SJSA1 (cell line): ENCODE measurements at places on chromosomes 4 and X. TPM values are rescaled to one million over a fixed set of nuclear protein-coding genes. Genes with fewer than 3 reads are reported as not detected.

DNA sequence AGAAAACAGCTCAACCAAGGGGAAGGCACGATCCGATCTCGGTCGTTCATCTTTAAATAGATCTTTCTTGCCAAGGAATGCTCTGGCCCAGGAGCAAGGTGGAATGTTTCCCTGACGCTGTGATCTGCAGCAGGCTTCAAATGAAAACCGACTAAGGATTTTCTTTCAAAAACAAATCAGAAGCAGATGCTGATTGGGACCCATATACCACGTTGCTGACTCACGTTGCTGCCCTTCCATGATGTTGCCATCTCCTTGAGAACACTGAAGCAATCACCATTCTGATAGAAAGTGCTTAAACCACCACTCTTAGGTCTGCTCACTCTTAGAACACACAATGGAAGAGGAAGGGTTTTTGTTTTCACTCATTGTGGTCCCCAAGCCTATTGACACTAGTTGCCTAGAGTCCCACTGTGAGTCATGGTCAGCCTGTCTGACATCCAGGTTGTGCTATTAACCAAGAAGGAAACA is 26.1 kb downstream of the LAMTOR3 start:
- DNase-seq, result no peak

DNA sequence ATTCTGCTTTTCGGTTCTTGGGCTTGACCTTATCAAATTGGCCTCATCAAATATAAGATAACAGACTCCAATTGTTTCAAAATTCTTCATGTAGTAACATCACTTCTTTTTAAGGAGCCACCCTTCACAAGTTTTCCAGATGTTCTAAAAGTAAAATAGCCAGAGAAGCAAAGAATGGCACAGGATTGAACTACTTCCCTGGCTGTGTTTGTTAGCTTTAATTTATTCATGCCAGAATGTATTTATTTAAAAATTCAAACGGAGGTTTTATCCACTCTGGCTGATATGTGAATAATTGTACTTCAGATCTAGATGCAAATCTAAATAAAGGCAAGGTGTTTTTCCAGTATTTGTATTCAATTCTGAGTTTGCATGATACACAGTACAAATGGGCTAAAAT is 581.3 kb upstream of the TENM3 start:
- no peak for DNase-seq

DNA sequence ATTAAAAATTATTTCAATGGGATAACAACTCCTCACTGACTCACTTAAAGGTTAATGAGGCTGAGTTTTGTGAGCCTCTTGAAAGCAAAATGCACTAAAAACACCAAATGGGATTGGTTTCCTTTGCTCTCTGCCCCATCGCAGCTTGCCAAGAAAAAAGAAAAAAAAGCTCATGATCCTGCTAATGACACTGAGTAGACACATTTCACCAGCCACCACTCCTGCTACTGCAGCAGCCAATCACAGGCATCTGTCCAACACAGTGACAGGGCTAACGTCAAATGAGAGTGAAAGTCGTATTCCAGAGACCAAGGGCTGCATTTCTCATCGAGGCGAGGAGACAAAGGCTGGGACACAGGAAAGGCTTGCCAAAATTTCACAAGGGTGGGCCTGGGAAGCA is 5.2 kb downstream of the APBB2 start:
- no peak for DNase-seq

PPBP gene
- not detected in 2 replicates for total RNA-seq

FAM9C gene
- total RNA-seq, result not detected in 2 replicates
